ENCODE measurements at places on chromosomes 13 and 19.

DNA sequence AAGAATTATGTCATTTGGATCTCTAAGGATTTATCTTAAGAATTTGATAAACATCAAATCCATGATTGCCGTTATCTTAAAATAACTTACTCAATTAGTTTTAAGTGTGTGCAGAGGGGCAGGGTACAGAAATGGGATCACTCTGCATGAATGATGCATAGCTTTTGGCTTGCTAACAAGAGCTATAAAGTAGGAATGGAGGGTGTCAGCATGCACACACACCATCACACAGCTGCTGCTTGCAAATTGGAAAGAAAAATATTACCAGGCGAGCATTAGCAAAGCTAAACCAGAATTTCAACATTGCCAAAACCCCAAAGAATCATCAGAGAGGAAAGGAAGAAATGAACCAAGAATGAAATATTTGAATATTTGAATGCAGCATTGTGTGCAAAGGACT is 580.6 kb downstream of the LMO7 start:
- DNase-seq, result no peak

- peak; percentile 30 for DNase-seq
These were observed 145.6 kb downstream of the TNFRSF19 start for GRCh38 chr13:23715762-23716235.

DNA sequence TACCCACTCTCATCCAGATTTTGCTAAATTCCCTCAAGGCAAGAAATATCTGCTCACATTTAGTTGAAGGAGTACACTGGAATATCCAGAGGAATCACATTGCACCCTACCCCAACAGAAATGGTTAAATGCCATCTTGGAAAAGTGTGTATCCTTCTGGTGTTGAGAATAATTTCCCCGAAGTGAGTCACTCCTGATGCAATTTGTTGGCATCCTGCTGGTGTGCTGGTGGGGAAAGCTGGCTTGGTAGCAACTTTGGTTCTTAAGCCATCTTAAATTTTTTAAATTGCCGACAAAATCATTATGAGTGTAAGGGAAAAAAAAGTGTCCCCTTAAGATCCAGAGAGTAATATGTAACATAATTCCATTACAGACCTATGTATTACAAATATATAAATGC is 337.3 kb upstream of the DACH1 start:
- no peak for DNase-seq

GRCh38 chr13:23443110-23443509 is 9.6 kb upstream of the SACS start:
- DNase-seq, result no peak
